Stimulated activated CD4-positive, alpha-beta T cell treated with anti-CD3 and anti-CD28 coated beads, Interleukin-15, amount 100 ng/mL, for 1 hour (primary cell): ENCODE measurements at places on chromosomes 12 and 14.

GRCh38 chr14:43313719-43314118 is 1193.4 kb downstream of the FSCB start:
- no peak for DNase-seq

DNA sequence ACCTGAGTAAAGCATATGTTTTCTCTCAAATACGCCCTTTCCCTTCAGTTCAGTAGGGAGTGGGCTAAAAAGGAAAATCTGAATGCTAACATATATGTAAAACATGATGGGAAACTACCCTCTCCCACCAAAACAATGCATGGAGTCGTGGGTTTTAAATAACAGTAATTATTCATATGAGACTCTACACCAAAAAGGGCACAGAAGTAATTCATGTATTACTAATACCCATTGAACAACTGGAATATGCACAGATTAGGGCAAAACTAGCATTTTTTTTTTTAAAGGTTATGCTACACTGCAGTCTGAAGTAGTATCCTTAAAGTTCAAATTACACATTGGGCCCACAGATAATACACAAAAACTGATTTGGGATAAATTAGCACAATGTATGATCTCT is 8.1 kb upstream of the ARID2 start:
- DNase-seq = no peak

GRCh38 chr14:105177082-105177481 is 4.0 kb downstream of the NUDT14 start:
- no peak for DNase-seq

DNA sequence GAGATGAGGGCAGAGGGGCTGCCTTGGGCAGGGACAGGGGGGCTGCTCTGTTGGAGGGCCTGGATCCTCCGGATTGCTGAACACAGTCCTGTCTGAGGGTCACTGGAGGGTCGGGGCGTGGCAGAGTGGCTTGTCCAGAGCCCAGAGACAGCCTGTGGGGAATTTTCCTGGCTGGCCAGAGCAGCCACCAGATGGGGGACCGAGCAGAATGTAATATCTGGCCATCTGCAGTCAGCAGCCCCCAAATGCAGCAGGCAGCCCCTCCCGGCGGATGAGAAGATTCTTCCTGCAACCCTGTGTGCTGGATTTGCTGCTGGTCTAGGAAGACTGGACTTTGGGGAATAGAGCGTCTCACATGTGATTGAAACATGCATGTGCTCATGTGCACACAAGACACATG is 23.3 kb upstream of the NOS1 start:
- no peak for DNase-seq

DNA sequence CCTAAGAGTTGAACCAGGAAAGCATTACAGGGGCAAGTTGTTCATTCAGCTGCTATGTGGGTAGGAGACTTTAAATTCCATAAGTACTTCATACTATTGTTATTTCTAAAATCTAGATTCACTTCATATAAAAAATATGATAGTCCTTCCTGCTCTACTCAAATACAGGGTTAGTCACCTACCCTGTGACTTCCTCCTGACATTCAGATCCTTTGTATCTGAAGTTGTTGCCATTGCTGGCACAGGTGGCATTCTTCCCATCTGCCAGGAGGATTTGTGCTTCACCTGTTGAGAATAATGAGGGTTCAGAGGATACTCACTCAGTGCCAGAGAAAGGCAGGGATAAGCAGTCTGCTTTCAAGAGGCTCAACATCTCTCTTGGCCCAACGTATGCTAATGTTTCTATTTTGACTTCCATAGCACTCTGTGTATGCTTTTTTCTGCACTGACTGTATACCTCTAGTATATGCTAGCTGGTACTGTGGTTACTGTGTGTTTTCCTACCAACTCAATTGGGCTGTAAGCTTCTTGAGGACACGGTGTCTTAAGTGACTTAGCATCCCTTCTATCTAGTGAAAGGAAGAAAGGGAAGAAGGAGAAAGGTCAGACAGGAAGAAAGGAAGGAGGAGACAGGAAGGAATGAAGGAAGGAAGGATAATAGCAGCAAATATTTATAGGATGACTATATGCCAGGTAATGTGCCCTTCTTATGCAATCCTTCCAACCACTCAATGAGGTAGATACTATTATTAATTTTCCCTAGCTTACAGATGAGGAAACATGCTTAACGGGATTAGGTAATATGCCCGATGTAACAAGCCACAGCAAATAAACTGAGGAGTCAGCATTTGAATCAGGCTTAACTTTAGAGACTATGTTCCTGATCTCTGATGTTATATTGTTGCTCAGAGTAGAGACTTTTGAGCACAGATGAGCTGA is 38.5 kb upstream of the FGF6 start:
- no peak for DNase-seq
